ENCODE measurements at places on chromosomes 7 and 10.

- no peak for DNase-seq
Measured at GRCh38 chr10:71695502-71696476, 23.8 kb downstream of the C10orf105 start.

GRCh38 chr7:136964347-136964746 is 95.9 kb downstream of the CHRM2 start:
- no peak for DNase-seq

DNA sequence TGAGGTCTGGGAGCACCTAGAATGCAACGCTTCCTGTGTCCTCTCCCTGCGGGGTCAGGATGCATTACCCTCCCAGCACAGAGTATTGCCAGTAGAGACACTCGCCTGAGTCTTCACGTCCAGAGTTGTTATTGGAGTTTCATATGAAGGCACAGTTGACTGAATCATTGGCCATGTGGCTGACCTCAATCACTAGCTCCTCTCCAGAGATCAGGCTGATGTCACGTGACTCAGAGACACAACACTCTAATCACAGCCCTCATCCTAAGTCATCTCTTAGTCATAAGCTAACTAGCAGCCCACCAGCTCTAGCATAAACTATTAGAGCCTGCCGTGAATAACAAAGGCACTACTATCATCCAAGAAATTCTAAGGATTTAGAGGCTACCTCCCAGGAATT is 107.8 kb downstream of the HECW1 start:
- DNase-seq, result no peak

- no peak for DNase-seq
Measured at GRCh38 chr7:158723266-158723665, 18.7 kb upstream of the NCAPG2 start.

GRCh38 chr7:112449353-112449752 is 907 bp upstream of the IFRD1 start:
- DNase-seq, result no peak

GRCh38 chr7:36107926-36108631 is 45.0 kb upstream of the EEPD1 start:
- DNase-seq, result no peak

- DNase-seq, result no peak
Measured at GRCh38 chr10:103021900-103022293, 103.8 kb downstream of the CNNM2 start.

- DNase-seq, result no peak
Measured at GRCh38 chr10:792083-792791, 102.8 kb upstream of the DIP2C start.

GRCh38 chr10:112973046-112973445 is 23.0 kb downstream of the TCF7L2 start:
- DNase-seq, result no peak

DNA sequence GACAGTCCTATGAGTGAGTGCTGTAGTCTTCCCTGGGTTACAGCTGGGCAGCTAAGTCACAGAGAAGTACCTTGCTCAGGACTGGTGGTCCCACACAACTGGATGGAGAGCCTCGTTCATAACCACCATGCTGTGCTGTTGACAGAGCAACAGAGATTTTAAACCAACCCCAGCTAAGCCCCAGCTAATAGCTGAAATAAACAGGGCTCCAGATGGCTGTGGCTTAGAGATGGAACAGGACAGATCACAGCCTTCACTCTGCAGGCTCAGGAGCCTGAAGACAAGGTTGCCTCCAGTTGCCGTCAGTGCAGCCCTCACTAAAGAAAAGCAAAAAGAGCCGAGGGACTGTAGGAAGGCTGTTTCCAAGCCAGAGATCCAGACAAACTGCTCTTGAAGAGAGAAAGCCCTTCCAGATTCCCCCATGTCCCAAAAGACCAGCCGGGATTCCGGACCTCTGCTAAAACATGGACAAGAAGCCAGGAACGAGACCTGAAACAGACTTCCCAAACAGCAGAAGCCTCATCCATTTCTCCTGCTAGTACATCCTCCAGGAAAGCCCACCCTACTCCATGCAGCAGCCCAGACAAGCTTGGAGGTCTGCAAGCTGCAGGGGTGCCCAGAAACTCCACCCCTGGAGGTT is 4.2 kb downstream of the HTRA1 start:
- DNase-seq, result no peak

DNA sequence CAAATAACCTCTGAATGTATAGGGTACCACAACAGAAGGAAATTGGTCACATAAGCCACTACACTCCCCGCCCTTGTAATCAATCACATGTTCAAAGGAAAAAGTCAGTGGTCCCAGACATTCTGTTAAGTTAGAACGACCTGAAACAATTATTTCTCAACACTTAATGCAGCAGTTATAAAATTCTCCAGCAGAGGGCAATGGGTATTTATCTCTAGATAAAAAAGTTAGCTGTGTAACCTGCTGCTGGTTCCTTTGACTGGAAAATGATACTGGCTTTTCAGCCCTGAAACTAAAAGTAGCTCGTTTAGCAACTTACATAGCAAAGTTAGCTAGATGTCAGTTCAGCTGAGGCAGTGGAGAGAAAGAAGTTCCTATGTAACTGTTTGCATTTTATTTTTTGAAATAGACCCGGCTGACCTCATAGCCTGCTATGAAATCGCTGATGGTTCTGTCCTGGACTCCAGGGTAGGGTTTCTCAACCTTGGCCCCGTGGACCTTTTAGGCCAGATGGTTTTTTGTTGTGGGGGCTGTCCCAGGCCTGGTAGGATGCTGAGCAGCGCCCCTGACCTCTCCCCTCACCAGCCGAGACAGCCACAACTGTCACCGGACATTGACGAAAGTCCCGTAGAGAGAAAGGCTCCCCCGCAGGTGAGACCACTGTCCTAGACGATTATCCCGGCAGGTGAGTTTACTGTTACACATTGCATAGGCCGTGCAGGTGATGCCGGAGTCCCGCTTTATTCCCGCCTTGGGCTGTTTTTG is 40.2 kb upstream of the PROSER2 start:
- no peak for DNase-seq

DNA sequence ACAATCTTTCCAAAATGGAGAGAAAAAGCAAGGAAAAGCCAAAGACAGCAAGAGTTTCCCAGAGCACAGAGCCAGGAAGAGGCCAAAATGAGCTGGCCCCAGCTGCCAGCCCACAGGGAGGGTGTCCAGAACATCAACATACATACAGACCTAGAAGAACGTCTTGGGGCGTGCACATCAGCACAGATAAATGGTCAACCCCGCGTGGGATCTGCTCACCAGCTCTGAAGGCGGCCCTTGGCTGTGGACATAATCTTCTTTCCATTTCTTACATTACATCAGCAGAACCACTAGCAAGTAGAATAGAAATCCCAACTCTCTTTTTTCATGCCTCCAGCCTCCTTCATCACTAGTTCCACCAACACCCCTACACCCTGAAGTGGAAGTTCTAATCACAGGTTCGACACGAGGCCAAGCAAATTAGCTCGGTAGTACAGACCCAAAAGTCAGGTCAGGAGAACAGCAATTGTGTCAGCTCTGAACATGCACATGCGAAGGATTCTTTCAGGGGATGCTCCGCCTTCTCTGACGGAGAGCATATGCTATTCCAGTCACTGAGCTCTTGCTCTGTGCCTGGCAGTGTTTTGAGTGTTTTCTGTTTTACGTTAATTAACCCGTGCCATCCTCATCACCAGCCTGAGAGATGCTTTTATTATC is 16.4 kb downstream of the SH3PXD2A start:
- DNase-seq, result no peak

DNA sequence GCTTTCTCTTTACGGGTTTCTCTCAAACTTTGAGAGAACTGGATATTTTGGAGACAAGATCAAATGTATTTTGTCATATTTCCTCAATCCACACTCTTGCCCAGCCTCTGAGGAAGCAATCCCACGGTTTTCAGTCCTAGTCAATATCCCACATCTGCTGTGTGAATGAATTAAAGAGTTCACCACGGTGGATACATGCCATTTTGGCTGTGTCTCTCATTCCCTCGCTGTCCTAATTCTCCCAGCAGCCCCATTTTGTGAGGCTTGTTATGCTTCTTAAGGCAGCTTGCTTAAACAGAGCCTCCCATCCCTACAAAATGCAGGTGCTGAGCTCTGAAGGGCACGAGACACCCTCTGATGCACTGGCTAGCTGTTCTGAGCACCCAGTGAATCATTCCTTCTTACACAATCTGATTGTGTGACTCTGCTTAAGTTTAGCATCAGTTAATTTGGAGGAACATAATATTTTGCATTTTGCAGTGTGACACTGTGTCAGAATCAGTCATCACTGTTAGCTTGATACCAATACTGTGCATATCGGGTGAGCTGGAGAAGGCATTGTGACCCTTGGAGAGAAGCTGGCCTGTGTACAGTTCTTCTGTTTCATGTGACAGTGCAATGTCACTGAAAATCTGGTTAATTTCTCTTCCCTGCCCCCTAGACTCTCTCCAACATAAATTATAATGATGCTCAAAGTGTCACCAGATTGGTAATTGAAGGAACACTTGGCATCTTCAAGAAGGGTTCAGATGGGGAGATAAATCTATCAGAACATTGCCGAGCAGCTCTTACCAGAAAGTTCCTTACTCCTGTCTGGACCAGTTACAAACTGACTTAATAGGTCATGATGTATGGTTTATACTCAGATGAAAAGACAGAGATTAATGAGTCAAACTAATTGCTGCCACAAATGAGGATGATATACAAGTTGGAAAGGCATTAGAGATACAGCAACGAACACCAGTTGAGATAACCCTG is 103.7 kb upstream of the AOAH start:
- no peak for DNase-seq

- DNase-seq, result no peak
Measured at GRCh38 chr10:30781670-30782121, 152.1 kb upstream of the LYZL2 start.

DNA sequence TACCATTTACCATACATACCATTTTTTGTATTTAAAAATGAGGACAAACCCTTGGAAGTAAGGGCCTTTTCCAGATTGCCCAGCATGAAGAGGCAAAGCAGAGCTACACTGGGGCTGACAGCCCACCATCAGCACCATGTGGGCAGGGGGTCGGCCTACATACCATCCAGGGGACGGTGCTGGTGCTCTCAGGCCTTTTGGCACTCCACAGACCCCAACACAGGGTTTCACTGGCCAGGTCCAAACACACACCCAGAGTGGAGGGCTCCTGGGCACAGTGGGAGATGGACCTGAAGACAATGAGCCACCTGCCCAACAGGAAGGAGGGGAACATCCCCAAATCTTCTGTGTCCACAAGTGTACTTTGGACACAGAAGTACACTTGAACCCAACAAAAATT is 69.2 kb upstream of the CAMK2B start:
- no peak for DNase-seq

DNA sequence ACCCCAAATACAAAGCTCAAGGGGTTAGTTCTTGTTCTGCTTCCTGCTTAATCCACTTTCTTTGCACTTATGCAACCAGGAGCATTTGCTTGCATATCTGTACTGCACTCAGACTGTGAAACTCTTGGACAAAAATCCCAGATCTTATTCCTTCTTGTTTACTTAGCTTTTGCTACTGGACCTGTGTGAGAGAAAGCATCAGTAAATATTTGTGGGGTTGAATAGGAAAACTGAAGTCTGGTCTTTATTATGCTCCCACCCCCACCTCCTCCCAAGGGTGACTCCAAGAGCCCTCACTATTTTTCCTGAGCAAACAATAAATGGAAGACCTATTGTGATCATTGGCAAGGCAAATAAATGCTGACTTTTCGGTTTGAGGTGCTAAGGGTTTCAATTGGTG is 57.1 kb upstream of the VSTM2A start:
- no peak for DNase-seq

DNA sequence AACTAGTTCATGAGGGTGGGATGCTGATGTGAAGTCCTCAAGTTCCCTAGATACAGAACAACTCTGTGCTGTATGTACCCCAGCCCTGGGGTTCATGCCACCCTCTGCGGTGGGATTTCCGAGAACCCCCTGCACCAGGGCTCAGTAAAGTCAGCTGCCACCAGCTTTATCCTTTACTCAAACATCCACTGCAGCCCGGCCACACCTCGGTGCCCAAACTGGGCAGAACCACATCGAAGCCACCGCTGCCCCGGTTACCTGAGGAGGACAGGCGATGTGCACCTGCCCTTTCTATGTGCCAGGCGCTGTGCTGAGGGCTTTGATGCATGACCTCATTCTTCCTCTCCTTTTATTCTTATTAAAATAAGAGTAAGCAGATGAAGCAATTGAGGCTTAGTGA is 9.9 kb upstream of the CALML5 start:
- DNase-seq, result no peak

- DNase-seq, result no peak
Measured at GRCh38 chr10:697097-697875, 7.8 kb upstream of the DIP2C start.

GRCh38 chr7:80134536-80135308 is at the start of gene GNAI1:
GNAI1 (plus strand) TSS chr7:80134831; CDS start chr7:80135161, 330 bp downstream.
- DNase-seq, result no peak

DNA sequence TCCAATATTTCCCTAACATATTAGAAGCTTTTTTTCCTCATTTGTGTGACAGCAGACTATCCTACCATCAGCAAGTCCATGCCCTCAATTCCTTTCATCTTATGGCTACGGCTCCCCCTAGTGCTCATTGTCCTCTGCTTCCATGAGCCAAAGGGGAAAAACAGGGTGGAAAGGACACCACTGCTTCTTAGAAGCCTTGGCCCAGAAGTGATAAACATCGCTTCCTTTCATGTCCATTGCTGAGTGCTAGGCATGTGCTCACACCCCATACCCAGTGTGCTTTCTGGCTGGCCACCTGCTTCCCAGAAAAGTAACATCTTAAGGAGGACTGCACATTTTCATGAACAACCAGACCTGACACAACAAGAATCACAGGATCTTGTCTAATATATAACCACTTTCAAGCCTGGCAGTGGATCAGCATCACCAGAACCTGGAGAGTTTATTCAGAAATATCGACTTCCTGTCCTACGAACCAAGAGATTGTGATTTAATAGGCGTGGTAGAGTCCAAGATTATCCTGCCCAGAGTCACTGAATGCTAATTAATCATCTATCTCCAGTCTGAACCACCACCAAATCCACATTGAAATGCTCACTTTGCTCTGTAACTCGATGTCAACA is 650.5 kb upstream of the SORCS1 start:
- no peak for DNase-seq

GRCh38 chr10:103395754-103396066 is 565 bp downstream of the ATP5MK start:
- no peak for DNase-seq

DNA sequence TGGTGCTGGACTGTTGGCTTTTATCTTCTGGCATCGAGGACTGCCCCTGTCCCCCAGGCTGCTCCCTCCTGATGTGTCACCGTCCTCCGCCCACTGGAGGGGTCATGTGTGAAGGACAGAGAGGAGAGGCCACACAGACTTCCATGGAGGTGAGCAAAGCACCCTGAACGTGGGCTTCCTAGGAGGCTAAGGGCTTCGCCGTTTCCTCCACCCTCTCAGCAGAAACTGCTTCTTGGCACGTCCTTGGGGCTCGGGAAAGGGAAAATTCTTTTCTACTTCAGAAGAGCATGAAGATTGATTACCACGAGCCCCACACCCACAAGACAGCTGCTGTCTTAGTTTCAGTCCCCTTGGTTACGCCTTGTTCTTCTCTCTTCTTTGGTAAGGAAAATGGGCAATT is 218.2 kb downstream of the CCDC3 start:
- DNase-seq, result no peak

DNA sequence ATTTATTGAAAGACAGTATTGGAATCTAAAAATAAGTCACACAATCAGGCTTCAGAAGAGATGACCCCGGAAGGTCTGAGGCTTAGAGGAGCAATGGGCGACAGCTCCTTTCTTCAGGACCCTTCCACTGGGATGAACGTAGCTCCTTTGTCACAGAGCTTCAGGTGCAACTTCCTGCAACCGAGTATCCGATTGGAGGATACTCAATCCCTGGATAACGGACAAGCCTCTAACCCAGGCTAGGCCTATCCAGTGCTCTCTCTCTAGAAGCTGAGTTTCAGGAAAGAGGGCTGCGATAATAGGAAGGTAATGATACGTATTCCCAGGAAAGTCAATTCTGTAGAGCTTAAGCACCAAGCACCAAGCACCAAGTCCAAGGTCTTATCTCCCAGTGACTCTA is 349.4 kb upstream of the NPSR1 start:
- DNase-seq, result no peak
